ENCODE measurements at places on chromosomes 6 and 20.

DNA sequence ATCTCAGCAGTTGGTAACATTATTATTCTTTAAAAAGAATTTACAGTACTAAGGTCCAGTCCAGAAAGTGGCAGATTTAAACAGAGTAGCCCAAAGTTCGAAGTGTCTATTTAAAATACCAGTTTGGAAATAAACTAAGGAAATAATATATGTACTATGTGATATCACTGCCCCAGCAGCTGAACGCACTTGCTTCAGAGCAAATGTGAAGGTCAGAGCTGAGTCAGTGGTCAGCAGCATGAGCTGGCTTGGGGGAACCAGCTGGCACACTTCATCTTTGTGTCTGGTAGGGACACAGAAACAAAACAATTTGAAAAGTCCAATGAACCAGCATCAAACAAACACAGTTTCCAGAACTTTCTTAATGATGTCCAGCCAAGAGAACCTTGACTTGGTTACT, 15.4 kb downstream of the TMEM14B start:
- no peak for DNase-seq
- no peak overlapping the region for H3K4me3 ChIP-seq
- peaks cover 17% of the 10 kb centered on the region for H3K36me3 ChIP-seq

DNA sequence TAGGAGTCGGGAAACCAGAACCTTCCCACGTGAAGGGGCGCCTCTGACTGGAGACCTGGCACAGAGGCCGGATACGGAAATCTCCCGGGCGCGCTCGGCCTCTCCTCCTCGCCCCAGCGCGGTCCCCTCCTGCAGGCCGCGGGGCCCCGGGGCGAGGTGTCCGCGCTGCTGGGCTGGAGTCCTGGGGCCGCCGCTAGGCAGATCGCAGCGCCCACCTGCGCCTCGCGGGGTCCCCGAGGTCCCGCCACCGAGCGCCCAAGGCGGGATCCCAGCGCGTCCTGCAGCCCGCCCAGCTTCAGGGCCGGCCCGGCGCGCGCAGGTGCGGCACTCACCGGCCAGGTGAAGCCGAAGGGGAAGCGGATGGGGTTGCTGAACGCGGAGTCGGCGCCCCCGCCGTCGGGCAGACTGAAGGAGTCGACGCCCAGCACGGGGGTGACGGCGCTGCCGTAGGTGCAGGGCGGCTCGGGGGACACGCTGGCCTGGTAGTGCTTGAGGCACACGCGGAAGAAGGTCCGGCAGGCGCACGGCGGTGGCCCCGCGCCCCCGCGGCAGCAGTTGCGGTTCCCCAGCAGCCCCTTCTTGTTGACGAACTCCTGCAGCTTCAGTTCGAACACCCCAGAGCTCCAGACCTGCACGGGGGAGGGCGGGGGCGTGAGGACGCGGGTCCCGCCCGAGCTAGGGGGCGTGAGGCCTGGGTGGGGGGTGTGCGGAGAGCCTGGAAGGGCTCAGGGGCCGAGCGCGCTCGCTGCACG, 1.5 kb downstream of the DLL1 start:
- peak overlapping the region; percentile 63 for H3K4me3 ChIP-seq
- DNase-seq: no peak
- H3K27me3 ChIP-seq: peaks cover 8% of the 10 kb centered on the region
- no peak overlapping the region for H3K27ac ChIP-seq
- peaks cover 52% of the 10 kb centered on the region for H3K4me1 ChIP-seq

DNA sequence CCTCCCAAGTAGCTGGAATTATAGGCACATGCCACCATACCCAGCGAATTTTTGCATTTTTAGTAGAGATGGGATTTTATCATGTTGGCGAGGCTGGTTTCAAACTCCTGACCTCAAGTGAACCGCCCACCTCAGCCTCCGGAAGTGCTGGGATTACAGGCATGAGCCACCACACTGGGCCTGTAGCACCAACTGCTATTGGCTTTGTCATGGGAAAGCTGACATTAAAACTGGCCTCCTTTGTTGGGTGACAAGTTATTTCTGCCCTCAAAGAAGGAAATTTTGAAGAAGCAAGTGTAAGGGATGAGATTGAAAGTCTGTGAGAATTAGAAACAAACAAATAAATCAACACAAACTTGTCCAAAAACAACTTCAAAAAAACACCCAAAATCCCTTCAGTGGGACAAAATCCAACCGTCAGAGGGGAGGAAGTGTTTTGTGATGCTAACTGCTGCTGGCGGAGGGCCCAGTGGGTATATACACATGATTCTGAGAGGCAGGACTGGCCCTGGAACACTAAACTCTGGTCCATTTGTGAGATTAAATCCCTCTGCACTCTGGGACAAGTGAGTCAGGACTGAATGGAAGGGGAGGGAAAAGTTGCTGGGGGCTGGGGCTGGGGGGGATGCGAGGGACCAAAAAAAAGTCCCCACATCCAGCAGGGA, 87.5 kb upstream of the NAA20 start:
- no peaks in the 10 kb centered on the region for H3K36me3 ChIP-seq
- no peak overlapping the region for H3K4me3 ChIP-seq
- H3K27ac ChIP-seq: no peak overlapping the region
- peaks cover 9% of the 10 kb centered on the region for H3K4me1 ChIP-seq
- no peaks in the 10 kb centered on the region for H3K27me3 ChIP-seq

DNA sequence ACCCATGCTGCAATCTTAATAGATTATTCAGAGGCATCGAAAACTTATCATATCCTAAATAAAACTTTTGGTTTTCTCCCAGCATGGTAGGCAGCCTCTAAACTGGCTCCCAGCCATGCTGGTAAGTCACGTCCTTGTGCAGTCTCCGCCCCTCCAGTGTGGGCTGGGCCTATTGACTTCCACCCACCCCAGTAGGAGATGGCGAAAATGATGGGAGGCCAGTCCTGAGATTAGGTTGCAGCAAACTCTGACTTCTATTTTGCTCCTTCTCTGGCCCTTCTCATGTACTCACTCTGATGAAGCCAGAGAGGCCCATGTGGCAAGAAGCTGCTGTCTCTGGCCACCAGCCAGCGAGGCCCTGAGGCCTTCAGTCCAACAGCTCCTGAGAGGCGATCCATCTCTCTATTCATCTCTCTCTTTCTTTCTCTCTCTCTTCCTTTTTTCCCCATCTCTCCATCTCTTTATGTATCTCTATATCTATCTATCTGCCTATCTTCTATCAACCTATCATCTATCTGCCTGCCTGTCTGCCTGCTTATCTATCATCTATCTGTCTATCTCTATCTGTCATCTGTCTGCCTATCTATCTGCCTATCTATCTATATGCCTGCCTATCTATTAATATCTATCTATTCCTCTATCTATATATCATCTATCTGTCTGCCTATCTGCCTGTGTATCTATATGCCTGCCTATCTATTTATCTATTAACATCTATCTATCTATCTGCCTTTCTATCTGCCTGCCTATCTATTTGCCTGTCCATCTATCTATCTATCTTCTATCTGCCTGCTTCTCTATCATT, 52.7 kb upstream of the STX16 start:
- no peak overlapping the region for H3K4me3 ChIP-seq
- no peaks in the 10 kb centered on the region for H3K36me3 ChIP-seq
- H3K4me1 ChIP-seq: peaks cover 4% of the 10 kb centered on the region
- no peaks in the 10 kb centered on the region for H3K27me3 ChIP-seq
- peak overlapping the region; percentile 64 for H3K27ac ChIP-seq
- peak; percentile 78 for DNase-seq

DNA sequence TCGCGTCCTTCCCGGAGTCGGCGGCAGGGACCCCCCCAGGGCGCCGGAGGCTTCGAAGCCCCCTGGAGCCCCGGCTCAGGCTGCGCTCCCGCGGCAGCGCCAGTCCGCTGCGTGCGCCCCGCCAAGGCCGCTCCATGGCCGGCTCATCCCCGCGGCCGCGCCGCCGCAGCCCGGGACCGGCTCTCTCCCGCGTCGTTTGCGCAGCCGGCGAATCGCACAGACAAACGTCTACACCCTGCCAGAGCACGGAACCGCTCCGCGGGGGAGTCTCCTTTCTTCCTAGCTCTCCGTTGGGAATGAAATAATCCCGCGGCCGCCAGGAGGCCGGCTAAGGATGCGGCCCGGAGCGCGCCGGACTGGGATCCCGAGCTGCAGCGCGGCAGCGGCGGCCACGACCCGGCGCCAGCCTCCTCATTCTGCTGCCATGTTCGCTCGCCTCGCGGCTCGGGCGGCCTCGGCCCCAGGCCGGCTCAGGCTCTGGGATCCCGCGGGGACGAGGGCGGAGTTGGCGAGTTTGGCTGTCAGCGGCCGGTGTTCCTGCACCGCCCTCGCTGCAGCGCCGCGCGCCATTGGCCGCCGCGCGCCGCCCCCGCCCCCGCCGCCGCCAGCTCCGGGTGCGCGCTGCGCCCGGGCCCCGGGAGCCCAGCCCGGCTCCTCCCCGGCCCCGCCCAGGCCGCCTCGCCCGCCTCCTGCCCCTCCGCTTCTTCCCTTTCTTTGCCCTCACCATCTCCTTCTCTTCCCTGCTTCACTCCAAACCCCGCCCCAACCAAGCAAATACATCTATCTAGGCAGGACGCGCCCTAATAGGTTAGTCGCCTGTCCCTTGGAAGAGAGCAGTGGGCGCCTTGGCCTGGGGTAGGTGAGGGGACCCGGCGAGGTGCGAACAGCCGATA, at the start of gene GFOD1:
TSS of gene GFOD1 (minus strand) at position 479 of the 893 bp plus-strand sequence. CDS start 710 bp downstream, outside the sequence.
- H3K36me3 ChIP-seq: no peaks in the 10 kb centered on the region
- peak; percentile 94 for DNase-seq
- peak within 1 kb of the TSS; percentile 94 for H3K4me3 ChIP-seq
- H3K27ac ChIP-seq: peak within 1 kb of the TSS; percentile 90
- no peaks in the 10 kb centered on the region for H3K4me1 ChIP-seq
